ENCODE measurements at places on chromosomes 4 and X.

- DNase-seq, result no peak
Observed at GRCh38 chr4:159766241-159766640, 663.4 kb downstream of the RAPGEF2 start.

GRCh38 chr4:10164877-10165283 lies 48.3 kb upstream of the WDR1 start:
- no peak for DNase-seq

- peak; percentile 82 for DNase-seq
Observed at GRCh38 chrX:12970691-12971202, 4.2 kb upstream of the TMSB4X start.

DNA sequence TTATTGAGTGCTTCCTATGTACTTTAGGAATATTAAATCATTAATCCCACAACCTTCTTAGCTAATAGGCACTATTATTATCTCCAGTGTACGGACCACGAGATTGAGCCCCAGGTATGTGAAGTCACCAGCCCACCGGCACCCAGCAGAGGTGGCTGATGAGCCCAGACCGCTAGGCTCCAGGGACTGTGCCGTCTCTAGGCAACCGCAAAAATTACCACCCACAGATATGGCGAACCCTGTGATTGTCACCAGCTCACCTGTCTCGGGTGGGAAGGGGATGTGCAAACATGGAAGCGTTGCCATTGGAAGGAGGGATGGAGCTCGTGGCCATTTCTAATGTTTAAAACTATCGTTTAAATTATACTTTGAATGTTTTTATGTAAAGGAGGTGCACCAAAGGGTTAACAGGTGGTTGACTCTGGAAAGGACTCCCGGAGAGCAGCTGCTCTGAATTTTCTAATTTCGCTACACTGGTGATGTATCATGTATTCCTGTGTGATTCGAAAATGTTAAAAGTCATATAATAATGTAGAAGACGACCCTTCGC lies 21.0 kb upstream of the JAKMIP1 start:
- no peak for DNase-seq

GRCh38 chr4:102008711-102009110 lies 218.2 kb downstream of the BANK1 start:
- DNase-seq, result no peak

DNA sequence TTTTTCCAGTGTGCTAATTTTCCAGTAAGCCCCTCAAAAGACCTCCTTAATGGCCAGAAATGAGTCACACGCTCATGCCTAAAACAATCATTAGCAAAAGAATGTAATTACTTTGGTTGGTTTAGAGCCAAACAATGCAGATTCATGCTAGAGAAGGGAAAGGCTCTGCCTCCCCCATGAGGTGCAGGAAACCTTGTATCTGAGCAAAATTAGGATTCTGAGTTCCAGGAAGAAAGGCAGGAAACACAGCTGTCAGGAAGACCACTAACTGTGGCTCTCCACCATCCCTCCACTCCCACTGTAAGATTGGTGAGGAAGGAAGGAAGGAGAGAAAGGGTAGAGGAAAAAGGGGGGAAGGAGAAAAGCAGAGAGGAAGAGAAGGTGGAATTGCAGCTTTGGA lies 104.9 kb upstream of the DHX15 start:
- no peak for DNase-seq

- DNase-seq, result no peak
Observed at GRCh38 chr4:73990988-73991741, 3.2 kb upstream of the PPBP start.

DNA sequence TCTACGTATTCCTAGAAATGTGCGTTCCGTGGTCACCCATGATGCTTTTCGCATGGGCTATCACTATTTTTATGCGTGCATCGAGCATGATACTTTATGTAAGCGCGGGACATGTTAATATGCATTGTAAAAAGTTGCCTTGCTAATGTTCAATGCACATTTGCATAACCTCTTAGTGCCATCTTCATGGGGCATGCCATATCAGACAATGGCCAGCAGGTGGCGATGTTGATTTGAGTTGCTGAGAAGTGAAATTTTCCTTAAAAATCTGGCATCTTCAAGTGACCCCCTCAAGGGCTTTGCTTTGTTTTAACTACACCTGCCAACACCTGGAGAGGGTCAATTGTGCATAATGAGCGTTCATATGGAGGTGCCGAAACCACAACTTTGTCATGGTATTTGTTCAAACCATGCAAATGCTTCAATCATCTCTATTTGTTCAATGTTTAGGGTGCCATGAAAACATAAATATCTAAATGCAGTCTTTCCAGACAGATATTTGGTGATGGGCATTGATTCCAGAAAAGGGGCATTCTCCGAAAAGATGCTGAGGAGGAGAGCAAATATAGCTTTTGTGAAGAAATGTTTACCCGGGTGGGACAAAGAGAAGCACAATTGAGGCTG lies 833.9 kb upstream of the PRKX start:
- peak; percentile 28 for DNase-seq

GRCh38 chrX:17412692-17413091 lies 37.7 kb downstream of the NHS start:
- DNase-seq, result no peak

DNA sequence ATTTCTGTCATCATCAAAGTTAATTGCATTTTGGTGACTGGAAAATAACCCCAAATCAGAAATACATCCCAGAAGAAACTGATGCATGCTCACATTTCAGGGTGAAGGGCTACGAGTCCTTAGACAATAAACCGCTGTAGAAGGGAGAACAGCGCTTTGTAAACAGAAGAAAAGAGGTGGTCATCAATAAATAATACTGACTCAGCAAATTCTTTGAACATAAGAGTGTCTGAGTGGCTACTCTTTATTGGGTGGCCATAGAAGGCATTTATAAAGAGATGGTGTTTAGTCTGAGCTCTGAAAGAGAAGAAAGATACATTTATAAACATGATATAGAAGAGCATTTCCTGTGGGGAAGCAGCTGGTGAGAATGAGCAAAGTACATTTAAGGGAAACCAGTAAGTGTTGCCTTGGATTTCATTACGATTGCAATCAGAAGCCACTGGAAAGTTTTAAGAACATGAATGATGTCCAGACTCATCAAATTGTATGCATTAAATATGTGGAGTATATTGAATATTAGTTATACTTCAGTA lies 246.9 kb upstream of the GIMD1 start:
- no peak for DNase-seq

GRCh38 chr4:40782876-40783275 lies 33.1 kb downstream of the NSUN7 start:
- DNase-seq, result no peak

GRCh38 chrX:7205037-7205577 lies 57.2 kb upstream of the PUDP start:
- DNase-seq, result no peak

GRCh38 chr4:2354760-2355159 lies 63.7 kb downstream of the ZFYVE28 start:
- DNase-seq, result peak; percentile 3

- DNase-seq, result no peak
Observed at GRCh38 chrX:125424536-125424935, 104.9 kb downstream of the TEX13C start.

GRCh38 chr4:59956366-59956765 lies 1243.8 kb upstream of the ADGRL3 start:
- no peak for DNase-seq

GRCh38 chrX:123607270-123607669 lies 125.6 kb downstream of the THOC2 start:
- DNase-seq, result no peak

DNA sequence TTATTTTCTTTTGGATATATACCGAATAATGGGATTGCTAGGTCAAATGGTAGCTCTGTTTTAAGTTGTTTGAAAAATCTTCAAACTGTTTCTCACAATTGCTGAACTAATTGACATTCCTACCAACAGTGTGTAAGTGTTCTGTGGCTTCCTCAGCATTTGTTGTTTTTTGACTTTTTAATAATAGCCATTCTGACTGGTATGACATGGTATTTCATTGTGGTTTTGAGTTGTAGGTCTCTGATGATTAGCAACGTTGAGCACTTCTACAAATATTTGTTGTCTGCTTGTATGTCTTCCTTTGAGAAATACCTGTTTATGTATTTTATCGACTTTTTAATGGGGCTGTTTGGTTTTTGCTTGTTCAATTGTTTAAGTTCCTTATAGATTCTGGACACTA lies 680.1 kb upstream of the GRIA3 start:
- no peak for DNase-seq

GRCh38 chr4:144906181-144906925 lies 191.6 kb downstream of the ANAPC10 start:
- DNase-seq, result no peak

- no peak for DNase-seq
Observed at GRCh38 chr4:126779001-126779400, 853.8 kb upstream of the INTU start.

DNA sequence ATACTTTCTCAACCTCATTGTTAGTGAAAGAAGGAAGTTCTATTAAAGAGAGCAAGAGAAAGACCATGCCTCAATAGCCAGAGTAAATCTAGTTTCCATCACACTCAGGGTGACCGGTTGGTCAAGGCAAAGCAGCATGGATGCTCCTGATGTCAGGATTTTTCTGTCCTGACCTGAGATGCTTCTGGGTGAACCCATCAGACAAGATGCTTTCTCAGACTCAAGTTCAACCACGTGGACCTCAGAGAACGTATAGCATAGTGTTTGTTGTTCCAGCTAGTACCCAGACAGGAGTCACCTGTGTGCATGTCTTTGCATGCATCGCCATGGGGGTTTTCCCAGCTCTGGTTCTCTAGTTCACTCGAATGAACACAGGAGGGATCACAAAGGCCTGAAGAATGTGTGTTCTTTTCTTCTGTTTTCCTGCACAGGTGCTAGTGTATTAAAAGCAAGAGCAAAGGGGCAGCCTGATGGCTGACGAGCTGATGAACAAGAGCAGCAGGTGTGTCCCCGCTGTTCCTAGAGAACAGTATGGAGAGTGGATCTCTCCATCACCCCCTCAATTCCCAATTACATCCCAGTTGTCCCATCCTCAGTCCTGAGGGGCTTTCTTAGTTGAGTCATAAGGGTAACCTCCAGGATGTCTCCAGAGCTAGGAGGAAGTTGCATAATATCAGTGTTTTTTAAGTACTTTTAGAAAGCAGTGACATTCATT lies 110.5 kb upstream of the ENPP6 start:
- no peak for DNase-seq

DNA sequence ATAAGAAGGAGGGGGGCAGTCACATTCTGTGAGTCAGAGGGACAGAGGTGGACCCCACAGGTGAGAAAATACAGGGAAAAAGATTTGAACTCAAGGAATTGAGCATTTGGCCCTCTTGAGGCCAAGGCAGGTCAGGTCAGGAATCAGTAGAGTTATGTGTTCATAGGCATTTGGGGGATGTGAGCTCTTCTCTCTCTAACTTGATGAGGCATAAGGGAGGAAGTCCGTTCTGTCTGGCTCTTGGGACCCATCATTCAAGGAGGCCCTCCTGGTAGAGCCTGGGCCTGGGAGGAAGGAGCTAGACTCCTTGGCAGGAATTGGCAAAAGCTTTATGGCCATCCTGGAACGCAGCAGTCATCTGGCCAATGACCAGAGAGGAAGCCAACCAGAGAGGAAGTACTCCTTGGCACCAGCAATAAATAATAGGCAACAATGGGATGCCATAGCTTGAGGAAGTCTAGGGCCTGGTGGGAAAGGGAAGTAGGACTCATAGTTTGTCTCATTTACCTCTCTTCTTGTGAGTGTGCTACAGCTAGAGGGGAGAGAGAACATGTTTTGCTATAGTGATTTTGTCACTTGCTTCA lies 53.0 kb downstream of the MSN start:
- no peak for DNase-seq

DNA sequence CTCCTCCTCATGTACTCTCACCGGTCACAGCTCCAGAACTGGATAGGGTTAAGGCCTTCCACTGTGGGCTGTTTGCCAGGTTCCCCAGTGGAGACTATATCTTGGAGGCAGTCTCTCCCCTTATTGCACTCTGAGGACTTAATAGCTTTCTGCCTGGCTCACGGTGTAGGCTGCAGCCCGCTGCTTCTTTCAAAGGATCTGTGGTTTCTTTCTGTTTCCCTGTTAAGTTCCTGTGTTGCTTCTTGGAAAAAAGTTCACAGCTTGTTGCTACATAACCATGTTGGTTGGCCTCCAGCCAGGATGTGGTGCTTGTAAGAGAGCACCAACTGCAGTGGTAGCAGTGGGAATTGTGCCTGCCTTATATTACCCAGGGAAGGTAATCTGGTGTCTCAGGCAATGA lies 24.9 kb upstream of the ZDHHC15 start:
- DNase-seq, result no peak

- no peak for DNase-seq
Observed at GRCh38 chr4:113050371-113050755, 910 bp downstream of the ANK2 start.

GRCh38 chr4:95560774-95561173 lies 12.0 kb upstream of the UNC5C start:
- DNase-seq, result no peak

GRCh38 chr4:132269303-132269990 lies 879.6 kb upstream of the PCDH10 start:
- DNase-seq, result no peak

DNA sequence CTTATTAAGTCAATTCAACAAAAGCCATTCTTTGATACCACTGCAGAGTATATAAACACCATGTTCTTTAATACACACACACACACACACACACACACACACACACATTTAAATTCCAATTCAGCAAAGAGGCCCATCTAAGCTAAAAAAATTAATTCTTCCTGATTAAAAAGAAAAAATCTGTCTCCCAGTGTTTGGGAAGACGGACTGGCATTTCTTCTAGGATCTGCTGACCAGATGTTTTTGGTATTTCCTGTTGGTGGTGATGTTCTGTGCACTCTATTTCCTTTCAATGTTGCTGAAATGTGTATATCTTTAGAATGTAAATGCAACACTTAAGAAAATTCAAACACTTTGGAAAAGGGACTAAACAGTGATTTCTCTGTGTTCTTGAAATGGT lies 243.8 kb downstream of the THOC2 start:
- no peak for DNase-seq

GRCh38 chrX:134369576-134369975 lies 90.4 kb upstream of the HPRT1 start:
- no peak for DNase-seq

- DNase-seq, result no peak
Observed at GRCh38 chr4:11720292-11720691, 291.6 kb upstream of the HS3ST1 start.

DNA sequence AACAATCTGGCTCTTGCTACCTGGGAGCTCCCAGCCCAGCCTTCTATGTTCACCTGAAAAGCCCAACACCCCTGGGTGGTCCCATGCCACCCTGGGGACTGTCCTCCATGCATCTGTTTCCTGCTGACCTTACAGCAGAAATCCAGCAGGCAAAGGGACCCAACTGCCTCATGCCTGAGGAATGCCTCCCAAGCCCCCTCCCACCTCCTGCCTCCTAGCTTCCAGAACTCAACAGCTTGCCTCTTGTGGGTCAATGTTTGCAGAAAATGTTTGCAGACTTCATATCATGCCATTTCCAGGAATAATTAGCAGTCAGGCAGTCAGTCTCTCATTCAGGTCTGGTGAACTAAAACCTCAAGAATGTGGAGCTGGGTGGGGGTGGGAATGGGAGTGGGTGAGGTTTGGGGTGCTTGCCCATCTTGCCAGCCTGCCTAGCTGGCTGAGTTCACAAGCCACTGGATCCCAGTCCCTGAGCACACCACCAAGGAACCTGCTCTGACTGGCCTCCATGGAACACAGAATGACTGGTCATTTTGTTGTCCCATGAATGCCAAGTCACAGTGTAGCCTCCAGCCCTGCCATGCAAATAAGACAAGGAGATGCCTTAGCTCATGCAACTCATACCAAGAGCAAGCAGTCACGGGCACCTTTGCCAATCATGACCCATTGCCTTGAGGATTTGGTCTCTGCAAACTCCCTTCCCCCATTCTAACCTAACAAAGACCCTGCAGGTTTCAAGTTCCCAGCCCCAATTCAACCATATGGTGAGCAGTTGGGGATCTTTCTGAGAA lies 12.1 kb upstream of the PLAC1 start:
- no peak for DNase-seq

- DNase-seq, result no peak
Observed at GRCh38 chrX:130262231-130262630, 6.5 kb downstream of the ZNF280C start.

All from CD4-positive, alpha-beta T cell treated with Interleukin-4 for 4 hours (primary cell).